ENCODE measurements at places on chromosomes 6 and 20. TPM values are rescaled to one million over a fixed set of nuclear protein-coding genes. Genes with fewer than 3 reads are reported as not detected.

GSS gene
- total RNA-seq, result 59.5 TPM

CASS4 gene
- total RNA-seq, result 5.6 TPM

SLC26A8 gene
- not detected for total RNA-seq

LST1 gene
- total RNA-seq, result 11.1 TPM

DCDC2 gene
- total RNA-seq, result 0.23 TPM

Measured in activated CD4-positive, alpha-beta T cell treated with anti-CD3 and anti-CD28 coated beads for 36 hours (primary cell).